NCI-H510A (cell line): ENCODE measurements at places on chromosomes 5 and 9.

DNA sequence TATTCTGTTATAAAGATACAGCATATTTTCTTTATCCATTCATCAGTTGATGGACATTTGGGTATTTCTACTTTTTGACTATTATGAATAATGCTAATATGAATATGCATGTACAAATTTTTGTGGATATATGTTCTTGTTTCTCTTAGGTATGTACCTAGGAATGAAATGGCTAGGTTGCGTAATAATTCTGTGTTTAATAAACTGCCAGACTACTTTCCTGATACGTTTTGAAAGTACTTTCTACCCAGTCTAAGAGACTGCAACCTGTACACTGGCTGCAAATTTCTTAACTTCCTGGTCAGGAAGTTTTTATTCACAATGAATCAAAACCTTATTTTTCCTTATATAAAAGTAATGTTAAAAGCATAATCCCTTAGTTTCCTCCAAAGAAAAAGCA is 93.9 kb upstream of the STARD4 start:
- no peak for DNase-seq

GRCh38 chr5:72480841-72481240 is 26.4 kb downstream of the ZNF366 start:
- no peak for DNase-seq

DNA sequence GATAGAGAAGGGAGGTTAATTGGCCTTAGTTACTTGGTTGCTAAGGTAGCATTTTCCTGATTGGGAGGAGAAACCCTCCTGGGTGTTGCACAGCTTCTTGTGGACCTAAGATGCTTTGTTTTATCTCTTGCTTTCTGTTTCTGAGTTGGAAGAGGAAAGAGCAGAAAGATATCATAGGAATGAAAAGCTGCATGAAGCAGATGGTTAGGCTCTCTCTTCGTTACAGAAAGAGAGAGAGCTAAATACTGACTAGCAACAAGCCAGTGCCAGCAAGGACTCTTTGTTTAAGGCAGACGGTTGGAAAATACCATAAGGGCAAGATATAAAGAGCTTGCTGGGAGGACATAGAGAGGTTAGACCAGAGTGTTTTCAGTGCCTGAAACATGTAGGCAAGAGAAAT is 103.1 kb downstream of the ATG10 start:
- DNase-seq = no peak

- DNase-seq = no peak
Measured at GRCh38 chr5:50827516-50828247, 161.2 kb downstream of the PARP8 start.

- DNase-seq = peak; percentile 18
Measured at GRCh38 chr9:121889990-121890563, 203.0 kb downstream of the TTLL11 start.

DNA sequence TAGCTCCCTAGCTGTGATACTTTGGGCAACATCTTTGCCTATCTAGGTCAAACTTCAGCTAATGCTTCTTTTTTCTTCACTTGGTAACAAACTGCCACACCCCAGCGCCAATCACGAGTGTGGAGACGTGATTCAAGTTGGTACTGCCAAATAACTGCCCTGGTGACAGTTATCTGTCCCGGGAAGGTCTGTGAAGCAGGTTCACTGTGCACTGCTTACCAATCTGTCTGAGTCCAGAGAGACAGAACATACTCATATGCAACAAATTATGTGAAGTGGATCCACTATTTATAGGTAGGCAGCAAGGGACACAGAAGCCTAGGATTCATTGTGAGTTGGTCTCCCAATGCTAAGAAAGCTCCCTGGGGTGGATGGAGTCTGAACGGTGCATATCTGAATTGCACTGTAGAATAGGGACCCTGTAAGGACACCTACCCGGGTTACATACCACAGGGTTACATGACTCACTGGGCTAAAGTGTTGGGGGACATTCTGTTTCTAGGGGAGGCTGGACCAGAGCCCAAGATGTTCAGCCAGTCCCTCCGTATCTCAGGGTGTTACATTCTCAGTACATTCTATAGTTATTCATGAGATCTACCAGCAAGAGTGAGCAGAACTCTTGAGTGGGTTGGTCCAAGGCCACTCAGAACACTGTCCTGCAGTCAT is 95.4 kb upstream of the STC2 start:
- no peak for DNase-seq

DNA sequence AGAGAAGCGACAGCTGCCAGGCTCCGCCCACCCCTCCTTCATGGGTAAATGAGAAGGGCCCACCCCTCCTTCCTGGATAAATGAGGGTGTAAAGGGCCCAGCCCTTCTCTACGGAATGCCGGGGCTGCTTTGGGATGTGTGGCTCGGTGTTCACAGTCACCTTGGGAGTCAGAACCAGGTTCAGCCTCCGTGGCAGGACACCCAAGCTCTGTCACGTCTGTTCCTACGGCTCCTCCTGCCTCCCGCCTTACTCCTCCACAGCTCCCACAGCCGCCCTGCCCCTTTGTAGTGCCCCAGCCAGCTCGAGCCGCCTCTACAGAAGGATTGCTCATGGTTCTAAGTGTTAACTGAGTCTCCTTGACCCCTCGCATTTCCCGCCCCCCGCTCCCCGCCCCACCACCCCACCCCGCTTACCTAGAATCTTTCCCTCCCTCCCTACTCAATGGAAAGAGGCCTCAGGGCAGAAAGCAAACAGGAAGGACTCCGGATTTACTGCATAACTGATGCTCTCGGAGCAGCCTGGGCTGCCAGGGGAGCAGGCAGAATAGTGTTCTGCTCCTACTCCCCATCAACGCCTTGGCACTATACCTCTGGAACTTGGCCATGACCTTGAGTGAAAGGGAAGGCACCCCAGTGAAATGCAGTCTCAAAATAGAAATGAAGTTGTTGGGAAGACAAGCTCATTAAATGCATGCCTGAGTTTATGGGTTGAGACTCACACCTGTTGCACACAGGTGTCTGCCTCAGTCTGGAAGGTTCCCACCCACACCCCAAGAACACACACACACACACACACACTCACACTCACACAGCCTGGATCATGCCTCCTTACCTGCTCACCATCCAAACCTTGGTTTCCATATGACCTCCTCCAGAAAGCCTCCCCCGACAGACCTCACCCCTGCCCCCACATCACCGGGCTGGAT is 59.6 kb downstream of the NEURL1B start:
- no peak for DNase-seq

DNA sequence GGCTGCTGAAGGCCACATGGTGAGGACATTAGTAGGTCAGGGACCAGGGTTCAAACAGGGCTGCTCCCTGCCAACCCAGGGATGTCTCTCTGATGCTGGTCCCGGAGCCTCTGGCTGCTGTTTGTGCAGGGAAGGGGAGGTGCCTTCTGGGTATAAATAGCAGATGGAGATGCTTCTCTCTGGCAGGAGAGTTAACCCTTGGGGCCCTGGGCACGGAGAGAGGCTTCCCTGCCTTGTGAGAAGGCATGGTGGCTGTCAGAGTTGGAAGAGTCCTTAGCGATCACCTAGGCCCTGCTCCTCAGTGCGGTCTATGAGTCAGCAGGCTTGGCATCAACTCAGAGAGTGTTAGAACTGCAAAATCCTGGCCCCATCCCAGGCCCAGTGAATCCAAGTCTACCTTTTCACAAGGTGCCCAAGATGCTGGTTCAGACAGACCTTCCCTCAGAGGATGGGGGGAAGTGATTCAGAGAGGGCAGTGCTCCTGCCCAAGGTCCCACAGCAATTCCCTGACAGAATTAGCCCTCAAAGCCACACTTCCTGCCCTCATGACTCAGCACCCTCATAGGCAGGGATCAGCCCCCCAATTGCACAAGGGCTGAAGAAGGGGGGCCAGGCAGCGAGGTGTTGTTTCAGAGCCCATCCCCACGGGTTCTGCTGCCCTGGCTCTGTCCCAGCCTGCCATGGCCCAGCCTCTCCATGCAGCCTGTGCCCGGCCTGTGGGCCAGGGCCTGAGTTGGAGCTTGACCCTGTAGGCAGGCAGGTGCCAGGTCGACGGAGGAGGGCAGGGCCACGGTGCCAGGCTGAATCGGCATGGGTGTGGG is 25.6 kb downstream of the CAMK2A start:
- DNase-seq = peak; percentile 34

DNA sequence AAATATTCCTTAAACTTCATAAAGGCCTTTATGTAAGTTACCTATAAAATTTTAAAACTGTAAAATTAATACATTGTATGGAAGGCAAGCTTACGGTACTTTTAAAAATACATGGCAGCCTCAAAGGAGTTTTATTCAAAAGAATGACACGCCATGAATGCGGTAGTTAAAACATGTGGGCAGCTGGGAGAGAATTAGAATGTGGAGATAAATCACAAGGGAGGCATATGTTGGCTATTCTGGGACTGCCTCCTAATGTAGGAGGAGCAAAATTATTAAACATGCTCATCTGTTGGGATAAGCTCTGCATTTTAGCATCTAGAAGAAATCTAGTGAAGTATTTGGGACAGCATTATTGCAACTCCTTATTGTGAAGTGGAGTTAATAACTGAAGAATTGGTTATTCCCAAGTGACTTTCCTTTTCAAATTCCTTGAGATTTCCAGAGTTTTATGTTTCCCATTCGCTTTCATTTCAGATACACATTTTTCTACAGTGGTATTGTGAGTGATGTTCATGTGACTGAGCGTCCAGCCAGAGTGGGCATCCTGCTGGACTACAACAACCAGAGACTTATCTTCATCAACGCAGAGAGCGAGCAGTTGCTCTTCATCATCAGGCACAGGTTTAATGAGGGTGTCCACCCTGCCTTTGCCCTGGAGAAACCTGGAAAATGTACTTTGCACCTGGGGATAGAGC is 109.4 kb downstream of the CMYA5 start:
- no peak for DNase-seq

DNA sequence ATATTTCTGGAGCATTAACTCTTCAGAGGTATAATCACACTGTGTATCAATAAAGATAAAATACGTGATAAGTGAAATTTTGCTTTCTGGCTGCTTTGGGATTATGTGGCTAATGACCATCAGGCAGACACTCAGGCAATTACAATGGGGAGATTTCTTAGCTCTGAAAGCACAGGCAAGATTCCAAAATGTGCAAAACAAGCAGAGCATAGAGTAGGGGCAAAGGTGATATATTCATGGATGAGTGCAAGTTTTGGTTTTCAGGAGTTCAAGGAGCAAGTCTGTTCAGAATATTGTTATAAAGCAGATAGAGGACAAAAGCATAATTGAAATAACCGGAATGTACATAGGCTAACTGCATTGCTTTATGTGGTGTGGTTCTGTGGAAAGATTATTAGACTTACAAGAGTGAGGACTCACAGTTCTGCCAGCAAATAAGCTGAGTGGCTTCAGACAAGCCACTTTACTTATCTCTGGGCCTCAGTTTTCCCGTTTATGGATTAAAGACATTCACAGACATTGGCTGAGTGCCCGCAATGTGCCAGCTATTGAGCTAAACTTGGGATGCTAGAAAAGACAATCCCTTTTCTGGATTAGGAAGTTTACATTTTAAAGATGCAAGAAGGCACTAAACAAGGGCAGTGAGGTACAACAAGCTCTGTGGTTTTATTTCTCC is 945.6 kb upstream of the ARRDC3 start:
- no peak for DNase-seq

DNA sequence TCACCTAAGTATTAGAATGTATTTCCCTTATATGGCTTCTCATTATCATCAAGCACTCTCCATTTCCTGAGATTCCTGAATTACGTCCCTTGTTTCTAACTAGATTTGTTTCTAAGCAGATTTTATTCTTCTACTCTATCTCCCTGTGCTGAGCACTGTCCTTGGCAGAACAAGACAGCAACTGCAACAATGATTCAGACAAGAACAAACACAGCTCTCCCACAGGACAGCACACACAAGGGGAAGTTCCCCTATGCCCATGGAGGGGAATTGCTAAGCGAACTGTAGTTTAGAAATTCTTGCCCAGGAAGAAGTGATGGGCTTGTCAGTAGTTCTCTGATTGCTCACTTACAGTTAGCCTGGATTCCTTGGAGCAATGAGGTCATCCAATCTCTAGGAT is 759.9 kb downstream of the DTWD2 start:
- DNase-seq = no peak

DNA sequence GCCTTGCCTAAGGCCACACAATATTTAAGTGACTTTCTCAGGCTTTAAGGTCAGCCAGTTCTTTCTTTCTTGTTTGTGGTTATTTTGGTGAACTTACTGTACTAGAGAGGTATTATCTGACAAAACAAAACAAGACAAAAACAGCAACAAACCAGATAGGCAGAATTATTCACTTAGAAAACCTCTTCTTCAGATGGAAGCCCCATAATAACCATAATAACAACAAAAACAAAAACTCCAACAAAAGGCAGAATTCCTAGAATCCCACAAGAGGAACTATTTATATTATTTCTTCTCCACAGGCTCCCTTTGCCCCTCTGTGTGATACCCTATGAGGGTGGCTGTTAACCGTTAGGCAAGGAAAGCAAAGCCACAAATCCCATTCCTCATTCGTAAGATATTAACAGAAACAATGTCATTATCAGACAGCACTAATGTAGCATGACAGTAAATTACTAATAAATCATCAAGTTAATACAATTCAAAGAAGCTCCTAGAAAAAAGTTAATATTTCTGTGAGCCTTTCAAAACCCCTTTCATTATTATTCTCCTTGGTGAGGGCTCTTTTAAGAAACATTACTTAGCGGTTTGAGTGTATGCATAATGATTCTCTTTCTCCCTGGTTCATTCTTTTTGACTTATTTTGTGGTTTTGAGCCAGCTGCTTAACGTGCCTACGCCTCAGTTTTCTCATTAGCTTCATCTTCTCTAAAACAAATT is 274.9 kb downstream of the EFNA5 start:
- DNase-seq = no peak

DNA sequence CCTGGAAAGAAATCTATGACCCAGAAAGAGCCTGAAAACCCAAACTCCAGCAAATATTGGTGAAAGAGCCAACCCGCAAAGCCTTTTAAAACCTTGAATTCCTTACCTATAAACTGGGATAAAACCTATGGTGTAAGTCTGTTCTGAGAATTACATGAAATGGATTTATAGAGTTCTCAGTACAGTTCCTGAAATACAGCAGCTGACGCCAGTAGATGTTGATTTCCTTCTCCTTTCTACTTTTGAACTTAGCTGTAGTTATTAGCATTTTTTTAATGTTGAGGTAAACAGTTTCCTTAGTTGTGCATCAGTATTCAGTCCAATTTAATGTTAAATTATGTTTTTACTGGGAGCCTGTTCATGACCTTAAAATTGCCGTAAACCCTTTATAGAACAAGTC is 3.7 kb downstream of the SPIN1 start:
- DNase-seq = no peak
